ENCODE measurements at places on chromosomes 3 and 15.
A peak's percentile ranks its signal among the peaks of the same experiment; 100 is the strongest.

GRCh38 chr3:107588217-107588616 is 65.5 kb downstream of the BBX start:
- no peak for DNase-seq

DNA sequence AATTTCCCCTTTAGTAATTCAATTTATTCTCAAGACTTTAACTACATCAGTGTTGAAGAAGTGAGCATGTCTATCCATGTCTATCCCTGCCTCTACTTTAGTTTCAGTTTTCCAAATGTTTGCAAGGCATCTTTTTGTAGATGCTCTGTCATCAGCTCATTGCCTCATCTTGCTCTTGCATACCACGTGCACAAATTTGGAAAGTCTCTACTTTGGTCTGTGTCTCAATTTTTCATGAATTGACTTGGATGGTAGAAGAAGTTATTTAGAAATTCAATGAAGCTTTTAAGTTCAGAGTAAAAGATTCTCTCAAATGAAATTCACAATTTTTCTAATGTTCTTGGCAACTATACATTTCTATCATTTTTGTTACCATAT is 55.3 kb downstream of the CLDN1 start:
- no peak for DNase-seq

GRCh38 chr3:158792709-158793108 is 9.1 kb upstream of the MFSD1 start:
- no peak for DNase-seq

GRCh38 chr3:71548705-71549384 is 34.7 kb downstream of the FOXP1 start:
- no peak for DNase-seq

GRCh38 chr3:181930105-181930504 is 218.4 kb downstream of the SOX2 start:
- no peak for DNase-seq

DNA sequence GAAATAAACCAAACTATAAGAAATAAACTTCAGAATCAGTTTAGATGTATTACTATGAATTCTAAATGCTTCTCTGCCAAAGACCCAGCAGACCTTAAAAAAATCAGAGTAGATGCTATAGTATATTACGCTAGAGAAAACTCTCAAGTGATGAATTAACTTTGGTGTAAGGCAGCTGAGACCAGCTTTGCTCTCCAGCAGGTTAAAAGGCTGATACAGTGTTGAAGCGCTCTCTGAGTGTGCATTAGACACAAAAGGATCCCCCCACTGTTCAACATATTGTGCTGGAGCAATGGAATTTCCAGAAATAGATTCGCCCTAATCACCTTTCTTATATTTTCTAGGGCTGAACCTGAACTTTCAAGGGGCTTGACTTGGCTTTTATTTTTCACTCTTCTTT is 190.0 kb downstream of the EFHB start:
- DNase-seq = no peak

DNA sequence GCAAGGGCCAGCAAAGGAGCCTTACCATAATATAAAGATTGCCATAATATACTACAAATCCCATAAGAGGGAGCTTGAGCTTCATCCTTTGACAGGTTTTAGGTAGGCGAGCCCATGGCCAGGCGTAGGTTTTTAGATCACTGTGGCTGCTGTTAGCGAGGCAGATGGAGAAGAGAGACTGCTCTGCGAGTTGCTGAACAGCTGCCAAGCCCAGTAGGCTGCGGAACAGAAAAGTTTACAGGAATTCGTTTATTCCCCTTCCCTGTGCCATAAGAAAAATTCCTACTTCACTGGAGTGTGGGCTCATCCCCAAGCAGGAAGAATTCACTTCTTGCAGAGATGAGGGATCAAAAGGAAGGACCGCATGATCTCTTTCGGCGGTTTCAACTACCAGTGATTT is 30.5 kb downstream of the TMED3 start:
- DNase-seq = no peak

DNA sequence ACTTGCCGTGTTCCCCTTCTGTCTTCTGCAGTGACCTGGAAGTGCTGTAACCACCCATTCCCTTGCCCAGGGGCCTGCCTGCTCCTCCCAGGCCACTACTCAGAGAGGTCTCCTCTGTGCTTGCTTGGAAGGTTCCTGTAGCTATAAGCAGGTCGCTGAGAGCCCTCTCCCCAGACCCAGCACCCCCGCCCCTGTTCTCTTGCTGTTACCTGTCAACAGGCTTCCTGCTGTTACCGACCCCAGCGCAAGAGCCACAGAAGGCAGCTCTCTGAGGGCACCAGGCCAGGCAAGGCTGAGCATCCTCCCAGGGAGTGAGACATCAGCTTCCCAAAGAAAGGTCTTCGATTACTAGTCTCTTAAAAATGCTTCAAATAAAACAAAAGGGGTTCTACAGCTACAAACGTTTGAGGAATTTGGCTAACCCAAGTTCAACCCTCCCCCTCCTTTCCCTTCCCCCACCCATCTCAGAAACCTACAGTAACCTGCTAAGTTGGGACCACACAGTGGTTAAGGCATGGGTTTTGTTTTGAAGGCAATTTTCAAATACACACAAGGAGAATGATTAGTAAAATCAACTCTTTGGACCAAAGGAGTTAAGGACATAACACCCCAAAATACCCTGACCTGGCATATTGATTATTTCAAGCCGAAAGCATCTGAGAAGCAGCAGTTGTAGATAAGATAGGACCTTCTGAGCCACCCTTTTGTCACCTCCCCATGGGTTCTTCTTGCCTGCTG is 74.9 kb upstream of the MFGE8 start:
- peak; percentile 58 for DNase-seq

- DNase-seq = no peak
These were observed 10.1 kb upstream of the LMCD1 start for GRCh38 chr3:8491271-8492144.

DNA sequence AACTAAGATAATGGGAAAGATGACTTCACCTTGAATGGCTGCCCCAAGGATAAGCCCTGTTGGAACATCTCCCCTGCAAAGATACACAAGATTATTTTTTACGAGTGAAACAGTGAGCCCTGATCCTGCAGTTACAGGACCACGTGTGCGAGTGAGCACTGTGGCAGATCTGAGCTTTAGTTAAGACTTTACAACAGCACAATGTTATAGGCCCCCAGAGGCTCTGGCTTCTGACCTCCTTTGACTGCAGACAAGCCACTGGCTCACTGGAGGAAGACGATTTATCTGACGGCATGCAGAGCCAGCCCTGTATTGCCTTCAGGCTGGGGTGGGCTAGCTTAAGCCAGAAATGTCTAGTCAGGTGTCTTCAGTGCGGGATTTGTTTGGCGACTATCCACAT is 174.4 kb downstream of the ARRDC4 start:
- DNase-seq = no peak

DNA sequence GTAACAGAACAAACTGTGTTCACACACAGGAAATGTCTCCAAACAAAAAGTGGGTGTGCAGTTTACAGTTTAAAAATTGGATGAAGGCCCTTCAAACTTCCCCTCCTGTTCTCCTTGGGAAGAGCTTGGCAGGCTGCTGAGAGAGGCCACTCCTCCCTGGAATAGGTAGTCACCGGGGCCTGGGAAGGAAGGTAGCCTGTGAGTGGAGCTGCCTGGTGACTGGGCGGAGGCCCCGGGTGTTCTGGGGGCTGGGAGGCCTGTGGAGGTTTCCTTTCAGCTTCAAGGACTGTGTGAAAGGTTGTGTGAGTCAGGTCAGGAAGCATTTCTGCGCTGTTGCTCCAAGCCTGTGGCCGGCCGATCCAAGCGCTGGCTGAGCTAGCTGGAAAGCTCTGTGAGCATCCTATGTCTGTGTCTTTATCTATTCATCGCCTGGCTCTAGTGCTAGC is 14.1 kb downstream of the SLCO3A1 start:
- DNase-seq = peak; percentile 64

GRCh38 chr15:35603301-35603700 is 57.3 kb upstream of the DPH6 start:
- no peak for DNase-seq

GRCh38 chr3:141452045-141452444 is 34.8 kb upstream of the RASA2 start:
- no peak for DNase-seq

GRCh38 chr3:100650651-100651619 is 41.5 kb downstream of the ADGRG7 start:
- peak; percentile 12 for DNase-seq

GRCh38 chr3:131393868-131394267 is 12.3 kb downstream of the NUDT16 start:
- DNase-seq = no peak

GRCh38 chr15:63069616-63070090 is 27.1 kb downstream of the TPM1 start:
- DNase-seq = no peak

DNA sequence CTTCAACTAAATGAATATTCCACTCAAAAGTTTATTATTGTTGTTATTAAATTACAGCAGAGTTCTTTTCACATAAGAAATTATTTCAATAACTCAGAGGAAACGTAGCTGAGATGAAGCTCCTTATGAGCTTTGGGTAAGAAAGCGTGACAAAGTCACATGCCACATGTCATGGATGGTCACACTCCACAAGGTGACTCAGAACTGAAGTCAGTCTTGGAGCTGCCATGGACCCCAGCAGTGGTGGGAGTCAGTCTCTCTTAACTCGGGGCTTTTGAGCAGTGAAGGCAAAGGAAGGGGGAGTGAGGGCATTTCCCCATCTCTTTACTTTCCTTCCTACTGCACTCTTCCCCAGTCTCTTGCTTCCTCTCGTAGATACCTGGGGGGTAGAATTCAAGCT is 87.5 kb upstream of the FAM3D start:
- no peak for DNase-seq

- DNase-seq = no peak
These were observed 26.9 kb upstream of the ZMAT3 start for GRCh38 chr3:179098388-179099077.

GRCh38 chr15:89071471-89071870 is 16.8 kb upstream of the ABHD2 start:
- no peak for DNase-seq

GRCh38 chr15:54197995-54198394 is 219.8 kb downstream of the UNC13C start:
- DNase-seq = no peak

- no peak for DNase-seq
These were observed 54.6 kb downstream of the RNF111 start for GRCh38 chr15:59042041-59042440.

- peak; percentile 87 for DNase-seq
These were observed 38.6 kb downstream of the UMPS start for GRCh38 chr3:124768812-124769211.

GRCh38 chr3:161339517-161340500 is 31.5 kb downstream of the SPTSSB start:
- no peak for DNase-seq

DNA sequence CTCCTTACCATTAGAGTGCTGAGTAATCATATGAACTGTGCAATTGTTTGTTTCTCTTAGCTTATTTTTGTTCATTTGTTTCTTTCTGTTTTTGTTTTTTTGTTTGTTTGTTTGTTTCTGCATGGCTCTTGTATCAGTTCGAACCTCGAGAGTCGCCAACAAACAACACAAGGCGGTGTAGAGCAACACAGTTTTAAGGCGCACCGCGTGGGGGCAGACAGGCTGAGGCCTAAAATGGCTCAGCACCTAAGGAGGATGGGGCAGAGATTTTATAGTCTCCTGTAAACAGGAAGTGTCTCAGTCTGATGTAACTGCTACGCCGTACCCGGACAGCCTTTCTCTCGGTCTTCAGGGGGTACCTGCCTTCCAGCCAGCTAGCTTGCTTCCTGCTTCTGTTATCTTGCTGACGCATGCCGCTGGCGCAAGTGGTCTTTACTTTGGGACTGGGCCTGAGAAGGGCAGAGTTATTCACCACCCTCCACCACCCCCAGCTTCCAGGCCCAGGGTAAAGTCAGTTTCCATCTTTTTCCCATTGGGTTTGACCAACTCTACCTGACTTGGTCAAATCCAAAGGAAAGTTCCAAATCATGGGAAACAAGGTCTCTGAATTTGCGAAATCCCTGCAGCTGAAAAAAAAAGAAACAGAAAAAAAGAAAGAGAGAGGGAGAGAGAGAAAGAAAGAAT is 25.8 kb upstream of the MFGE8 start:
- peak; percentile 24 for DNase-seq

GRCh38 chr15:71219101-71219500 is 103.8 kb downstream of the THSD4 start:
- no peak for DNase-seq

- no peak for DNase-seq
These were observed 23.4 kb upstream of the GALNT15 start for GRCh38 chr3:16151109-16151508.

DNA sequence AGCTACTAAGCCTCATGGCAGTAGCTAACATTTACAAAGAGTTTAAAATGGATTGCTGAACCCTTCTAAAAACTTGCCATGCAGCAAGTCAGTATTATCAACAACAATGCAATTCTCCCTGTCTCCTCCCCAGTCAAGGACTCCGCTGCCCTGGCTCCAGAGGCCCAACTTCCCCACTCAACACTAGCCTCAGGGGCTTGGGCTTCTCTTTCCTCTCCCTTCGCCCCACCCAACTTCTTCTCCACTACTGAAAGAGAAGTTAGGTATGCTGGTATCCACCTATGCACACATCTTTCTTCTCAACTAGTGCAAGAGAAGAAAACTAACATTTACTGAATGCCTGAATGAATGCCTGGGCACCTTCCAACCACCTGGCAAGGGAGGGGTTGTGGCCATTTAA is 30.7 kb downstream of the TLE3 start:
- DNase-seq = no peak

- DNase-seq = peak; percentile 51
These were observed 35.3 kb downstream of the CAPN7 start for GRCh38 chr3:15241341-15241740.

- no peak for DNase-seq
These were observed 453.6 kb upstream of the THBS1 start for GRCh38 chr15:39127151-39127790.

GRCh38 chr15:81962482-81962881 is 83.3 kb downstream of the MEX3B start:
- no peak for DNase-seq

GRCh38 chr3:72659596-72659995 is 188.6 kb downstream of the SHQ1 start:
- DNase-seq = peak; percentile 4

GRCh38 chr3:62615258-62615849 is 242.0 kb upstream of the FEZF2 start:
- DNase-seq = no peak

GRCh38 chr15:60419753-60420152 is 22.0 kb upstream of the ANXA2 start:
- no peak for DNase-seq

DNA sequence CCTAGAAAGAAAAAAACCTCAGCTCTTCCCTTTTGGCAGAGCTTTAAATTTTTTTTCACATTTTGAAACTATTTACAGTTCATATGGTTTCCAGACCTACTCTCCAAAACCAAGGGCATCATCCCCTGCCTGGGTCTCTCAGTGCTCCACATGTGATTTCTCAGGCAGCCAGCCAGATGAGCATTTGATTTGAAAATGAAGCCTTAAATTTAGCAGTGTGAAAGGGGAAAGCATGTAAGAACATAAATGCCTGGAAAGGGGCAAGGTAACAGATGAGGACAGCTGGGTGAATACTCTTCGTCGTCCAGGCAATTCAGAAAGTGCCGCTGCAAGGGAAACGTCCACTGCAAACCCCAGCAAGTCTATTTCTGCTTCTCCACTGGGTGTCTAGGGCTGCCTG is 94.8 kb downstream of the ATP8B4 start:
- no peak for DNase-seq

Data from H7 (cell line).